LNCaP clone FGC (cell line): ENCODE measurements at places on chromosomes 5 and 9.

DNA sequence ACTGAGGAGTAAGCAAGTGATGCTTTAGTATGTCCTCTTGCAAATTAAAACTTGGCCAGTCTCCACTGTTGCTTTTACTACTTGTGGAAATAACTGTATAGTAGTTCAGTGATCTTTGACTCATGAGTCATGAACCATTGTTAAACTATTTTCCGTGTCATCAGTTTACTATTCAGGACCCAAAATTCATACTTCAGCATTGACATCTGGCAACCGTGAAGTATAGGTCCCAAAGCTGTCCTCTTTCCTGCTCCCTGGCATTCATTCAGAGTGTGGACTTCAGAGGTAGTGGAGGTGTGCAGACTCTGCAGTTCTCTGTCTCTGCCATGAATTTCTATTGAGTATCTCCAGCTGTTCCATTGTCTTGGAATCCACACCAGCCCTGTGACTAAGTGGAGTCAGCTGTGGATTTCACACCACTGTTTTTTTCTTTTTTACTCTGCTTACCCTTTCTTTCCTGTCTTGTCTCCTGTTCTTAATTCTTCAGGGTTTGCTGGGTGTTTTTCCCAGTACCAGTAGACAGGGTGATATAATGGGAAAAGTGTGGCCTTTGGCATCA, 7.5 kb downstream of the TDRD7 start:
- no peak for DNase-seq

- no peak for DNase-seq
These were observed 212.4 kb upstream of the DMRT1 start for GRCh38 chr9:629146-629545.

DNA sequence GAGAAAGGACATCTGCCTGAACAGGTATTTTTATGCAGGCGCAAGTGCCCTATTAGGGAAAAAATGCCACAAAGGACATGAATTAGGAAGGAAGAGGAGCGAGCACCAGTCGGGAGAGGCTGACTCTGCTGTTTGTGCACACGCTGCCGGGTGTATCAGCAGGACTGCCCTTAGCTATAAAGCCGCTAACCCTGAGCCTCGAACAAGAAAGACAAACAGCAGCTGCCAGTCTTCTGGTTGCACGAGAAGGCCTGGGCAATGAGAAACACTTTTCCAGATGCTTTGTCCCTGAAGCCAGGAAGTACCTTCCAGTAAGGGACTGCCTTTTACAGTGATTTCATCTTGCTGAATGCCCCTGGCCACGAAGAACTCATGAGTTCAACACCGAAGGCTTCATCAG, 12.6 kb downstream of the QSOX2 start:
- DNase-seq: no peak

DNA sequence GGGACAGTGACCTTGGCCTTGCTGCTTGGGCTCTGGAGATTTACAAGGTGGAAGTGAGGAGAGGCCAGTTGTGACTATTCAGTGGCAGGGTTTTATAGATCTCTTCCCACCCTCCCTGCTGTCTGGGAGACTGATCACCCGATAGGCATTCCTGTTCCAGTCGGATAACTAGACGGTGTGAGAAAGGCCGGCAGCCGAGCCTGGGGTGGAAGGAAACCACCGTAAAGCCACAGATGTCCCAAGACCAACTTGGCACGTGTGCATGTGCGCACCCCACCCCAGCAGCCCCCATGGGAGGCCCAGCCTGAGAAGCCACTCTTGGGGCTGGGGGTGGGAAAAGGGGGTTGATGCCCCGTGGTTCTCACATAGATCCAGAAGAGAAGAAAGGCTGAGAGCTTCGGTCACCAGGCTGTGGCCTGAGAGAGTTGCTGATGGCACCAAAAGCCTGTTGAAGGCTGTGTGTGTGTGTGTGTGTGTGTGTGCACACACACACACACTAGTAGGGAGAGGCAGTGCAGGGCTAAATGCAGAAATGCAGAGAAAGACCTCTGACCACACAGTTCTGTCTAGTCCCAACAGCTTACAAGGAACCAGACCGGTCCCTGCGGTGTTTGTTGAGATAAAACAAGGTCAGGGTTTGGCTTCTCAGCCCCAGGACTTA, 225.8 kb downstream of the FANCC start:
- DNase-seq: no peak

DNA sequence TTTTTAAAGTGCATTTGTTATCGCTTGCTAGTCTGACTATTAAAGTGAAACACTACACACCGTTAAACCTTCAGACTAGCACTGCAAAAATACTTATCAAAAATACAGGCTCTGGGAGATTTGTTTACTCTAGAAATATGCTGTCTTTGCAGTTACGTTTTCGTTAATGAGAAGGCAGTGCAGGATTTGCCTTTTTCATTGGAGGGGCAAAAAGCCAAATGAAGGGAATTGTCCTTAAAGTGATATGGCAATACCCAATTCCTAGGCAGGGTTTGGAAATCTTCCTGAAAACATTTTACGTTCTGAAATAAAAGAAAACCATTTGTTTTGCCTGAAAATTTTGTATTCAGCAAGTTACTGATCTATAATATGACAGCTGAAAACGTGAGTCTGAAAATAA, 1800.2 kb downstream of the MAT2B start:
- no peak for DNase-seq

- DNase-seq: no peak
These were observed 85.8 kb upstream of the TAS2R1 start for GRCh38 chr5:9715891-9716335.

DNA sequence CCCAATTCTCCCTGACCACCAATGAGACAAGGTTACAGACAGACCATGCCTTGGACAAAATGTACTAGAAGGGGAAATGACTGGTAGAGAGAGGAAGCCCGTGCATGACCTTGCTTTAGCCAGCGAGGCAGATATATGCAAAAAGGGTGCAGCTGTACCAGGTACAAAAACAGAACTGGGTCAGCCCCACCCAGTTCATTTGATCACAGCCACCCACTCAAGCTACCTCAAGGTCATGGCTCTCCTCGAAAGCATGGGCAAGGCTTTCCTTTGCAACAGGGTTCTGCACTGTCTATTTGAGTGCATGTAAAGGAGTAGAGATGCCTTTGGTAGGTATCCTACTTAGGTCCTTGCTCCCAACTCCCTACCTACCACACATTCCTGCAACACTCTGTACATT, 33.3 kb downstream of the TLE1 start:
- DNase-seq: no peak

GRCh38 chr5:169176709-169177694, 123.9 kb downstream of the SLIT3 start:
- DNase-seq: peak; percentile 19

DNA sequence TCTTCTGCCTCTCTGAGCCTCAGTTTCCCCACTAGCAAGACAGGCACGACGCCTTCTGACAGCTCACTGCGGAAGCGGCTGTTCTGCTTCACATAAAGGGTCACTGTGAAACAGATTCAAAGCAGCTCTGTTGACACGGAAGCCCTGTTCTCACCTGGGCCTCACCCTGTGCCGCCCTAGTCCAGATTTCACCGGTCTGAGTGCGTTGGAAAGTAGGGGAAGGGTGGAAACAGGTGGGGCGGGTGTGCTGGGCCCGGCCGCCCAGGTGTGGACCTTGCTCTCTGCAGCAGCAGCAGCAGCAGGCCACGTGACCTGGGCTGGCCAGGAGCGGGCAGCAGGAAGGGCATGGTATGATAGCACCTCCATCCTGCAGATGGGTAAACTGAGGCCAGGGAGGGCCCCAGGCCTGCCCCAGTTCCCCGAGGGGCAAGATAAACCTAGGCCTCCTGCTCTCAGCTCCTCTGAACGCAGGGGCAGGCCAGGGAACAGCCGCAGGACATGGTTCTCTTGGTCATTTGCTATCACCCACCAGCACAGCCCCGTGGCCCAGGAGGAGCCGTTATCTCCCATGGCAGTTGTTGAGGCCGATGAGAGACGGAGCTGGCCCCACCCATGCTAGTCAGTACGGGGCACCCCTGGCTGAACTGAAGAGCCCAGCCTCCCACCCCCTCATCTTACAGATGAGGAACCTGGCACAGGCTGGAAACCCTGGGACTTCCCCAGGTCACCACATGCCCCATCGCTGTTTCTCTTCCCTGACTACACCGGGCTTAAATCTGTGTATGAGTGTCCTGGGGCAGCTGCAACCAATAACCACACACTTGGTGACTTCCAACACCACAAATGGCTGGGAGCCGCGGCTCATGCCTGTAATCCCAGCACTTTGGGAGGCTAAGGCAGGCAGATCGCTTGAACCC, 12.1 kb downstream of the PTGES2 start:
- DNase-seq: no peak

DNA sequence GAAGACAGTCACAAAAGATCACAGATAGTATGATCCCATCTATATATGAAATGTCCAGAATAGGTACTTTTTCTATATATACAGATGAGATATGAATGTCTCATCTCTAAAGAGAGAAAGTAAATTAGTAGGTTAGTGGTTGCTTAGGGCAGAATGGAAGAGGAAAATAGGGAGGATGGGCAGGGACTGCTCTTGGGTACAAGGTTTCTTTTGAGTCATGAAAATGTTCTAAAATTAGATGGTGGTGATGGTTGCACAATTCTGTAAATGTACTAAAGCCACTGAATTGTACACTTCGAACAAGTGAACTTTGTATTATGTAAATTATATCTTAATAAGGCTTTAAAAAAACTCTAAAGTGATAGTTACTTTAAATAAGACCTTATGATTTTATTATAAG, 59.6 kb upstream of the GRAMD2B start:
- DNase-seq: no peak

DNA sequence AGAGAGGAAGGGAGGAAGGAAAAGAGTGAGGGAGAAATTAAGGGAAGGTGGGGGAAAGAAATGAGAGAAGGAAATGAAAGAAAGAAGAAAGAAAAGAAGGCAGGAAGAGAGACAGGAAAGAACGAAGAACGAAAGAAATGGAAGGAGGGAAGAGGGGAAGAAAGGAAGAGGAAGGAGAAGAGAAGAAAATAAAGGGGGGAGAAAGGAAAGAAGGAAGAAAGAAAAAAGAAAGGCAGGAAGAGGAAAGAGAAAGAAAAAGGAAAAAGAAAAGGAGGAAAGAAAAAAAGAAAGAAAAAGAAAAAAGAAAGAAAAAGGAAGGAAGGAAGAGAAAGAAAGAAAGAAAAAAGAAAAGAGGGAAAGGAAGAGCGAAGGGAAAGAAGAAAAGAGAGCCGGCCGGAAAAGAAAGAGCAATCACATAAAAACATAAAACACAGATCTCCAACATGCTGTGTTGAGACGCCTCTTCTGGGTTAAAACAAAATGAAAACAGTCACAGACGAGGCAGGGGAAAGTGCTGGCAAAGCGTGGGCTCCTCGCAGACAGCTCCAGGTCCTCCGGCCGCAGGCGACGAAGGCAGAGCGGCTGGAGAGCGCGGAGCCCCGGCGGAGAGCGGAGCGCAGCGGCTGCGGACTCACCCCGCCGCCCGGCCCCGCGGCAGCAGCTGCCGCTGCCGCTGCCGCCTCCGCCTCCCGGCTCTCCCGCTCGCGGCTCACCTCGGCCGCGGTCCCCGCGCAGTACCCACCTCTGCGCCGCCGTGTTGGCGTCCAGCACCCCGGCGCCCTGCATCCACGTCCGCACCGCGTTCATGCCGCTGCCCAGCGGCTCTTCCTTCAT, 896 bp downstream of the EBF1 start:
- DNase-seq: no peak

DNA sequence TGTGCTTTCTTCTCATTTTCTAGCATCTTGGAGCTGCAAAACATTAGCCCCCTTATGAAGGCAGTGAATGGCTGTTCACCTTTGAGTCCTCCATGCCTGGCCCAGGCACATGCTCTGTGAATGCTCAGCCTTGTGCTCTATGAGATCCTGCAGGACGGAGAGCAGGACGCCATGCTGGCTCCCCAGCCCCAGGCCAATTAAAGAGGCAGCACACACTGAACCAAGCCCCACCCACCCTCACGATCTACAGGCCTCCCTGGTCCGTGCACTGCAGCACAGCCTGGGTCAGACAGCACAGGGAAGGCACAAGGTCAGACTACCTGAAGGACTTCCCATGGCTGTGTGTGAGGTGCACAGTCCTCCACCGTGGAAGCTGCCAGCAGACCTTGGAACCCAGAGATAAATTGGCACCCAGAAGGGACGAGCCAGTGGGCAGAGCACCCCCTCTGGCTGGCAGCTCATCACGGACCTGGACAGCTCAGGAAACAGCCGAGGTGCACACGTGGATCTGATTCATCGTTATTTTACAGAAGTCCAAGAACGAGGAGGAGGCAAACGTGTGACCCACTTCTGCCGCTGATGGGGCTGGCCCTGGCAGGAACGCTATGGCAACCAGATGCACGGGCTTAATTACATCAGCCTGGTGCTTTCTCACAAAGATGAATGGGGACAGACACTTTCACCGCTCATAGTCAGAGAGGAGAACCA, 59.5 kb downstream of the OLFM1 start:
- no peak for DNase-seq

- peak; percentile 61 for DNase-seq
These were observed 236.2 kb upstream of the NFIL3 start for GRCh38 chr9:91659529-91660495.

DNA sequence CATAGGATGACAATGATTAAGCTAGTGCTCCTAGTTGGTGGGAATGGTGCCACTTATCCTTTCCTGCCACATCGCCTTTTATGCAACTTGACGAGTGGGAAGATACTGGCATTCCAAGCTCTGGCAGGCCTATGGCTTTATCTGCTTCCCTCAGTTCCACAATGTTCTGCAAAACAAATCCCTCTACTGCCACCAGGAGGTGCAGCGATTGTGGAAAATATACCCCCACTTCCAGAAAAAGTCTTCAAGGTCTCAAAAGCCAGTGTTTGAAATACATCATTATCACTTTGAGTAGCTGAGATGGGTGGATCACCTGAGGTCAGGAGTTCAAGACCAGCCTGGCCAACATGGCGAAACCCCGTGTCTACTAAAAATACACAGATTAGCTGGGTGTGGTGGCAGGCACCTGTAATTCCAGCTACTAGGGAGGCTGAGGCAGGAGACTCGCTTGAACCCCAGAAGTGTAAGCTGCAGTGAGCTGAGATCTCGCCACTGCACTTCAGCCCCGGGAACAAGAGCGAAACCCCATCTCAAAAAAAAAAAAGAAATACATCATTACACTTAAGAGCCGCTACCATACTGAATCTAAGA, 3.4 kb downstream of the CLINT1 start:
- no peak for DNase-seq

DNA sequence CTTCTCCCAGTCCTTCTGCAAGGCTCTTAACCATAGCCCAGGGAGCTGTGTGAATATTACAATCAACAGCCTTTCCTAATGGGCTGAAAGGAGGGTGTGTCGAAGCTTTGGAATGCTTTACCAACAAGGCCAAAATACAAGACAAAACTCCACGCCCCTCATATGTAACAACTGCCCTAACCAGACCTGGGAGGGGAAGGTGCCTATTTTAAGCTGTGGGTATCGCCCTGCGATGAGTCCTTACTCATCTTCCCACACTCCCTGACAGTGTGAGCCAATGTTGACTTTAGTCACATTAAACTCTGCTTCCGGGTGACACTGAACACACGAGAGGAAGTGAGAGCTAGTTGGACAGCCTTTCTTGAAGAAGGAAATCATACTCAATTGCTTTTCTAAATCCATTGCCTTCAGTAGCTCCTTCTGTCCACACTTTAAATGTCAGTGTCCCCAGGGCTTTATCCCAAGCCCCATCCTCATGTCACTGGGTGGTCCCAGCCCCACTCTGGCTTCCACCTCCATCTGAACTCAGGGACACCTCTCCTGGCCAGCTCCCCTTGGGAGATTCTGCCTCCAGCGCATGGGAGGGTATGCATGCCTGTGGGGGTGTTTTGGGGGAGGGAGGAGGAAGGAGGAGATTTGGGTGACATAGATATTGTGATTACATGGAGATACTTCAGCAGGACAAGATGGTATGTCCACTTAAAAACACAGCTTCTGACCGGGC, 6.5 kb upstream of the TBC1D9B start:
- DNase-seq: peak; percentile 91
